CD4-positive, alpha-beta T cell (primary cell): ENCODE measurements at places on chromosomes 2 and 18.

GRCh38 chr2:216711348-216711747 lies 16.0 kb upstream of the IGFBP5 start:
- no peak for DNase-seq

- no peak for DNase-seq
Observed at GRCh38 chr2:5748946-5749345, 56.8 kb downstream of the SOX11 start.

DNA sequence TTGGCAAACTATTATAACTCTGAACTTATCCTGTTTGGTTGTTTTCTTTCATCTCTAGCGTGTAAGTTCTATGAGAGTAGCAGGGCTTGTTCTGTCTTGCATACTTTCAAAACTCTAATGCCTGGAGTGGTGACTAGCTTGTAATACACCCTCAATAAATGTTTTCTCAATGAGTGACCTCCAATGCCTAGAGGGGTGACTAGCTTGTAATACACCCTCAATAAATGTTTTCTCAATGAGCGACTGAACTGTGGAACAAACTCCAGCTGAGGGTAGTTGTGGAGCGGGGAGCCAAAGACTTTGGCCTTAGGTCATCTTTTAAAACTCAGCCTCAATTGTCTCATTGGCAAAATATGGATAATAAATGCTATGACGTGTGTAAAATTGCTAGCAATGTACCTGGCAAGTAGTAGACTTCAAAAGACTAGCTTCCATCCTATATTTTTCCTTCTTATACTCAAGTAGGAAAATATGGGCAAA lies 1.8 kb downstream of the GPD2 start:
- DNase-seq: no peak

GRCh38 chr2:72883356-72883962 lies 3.7 kb upstream of the SPR start:
- DNase-seq: no peak

DNA sequence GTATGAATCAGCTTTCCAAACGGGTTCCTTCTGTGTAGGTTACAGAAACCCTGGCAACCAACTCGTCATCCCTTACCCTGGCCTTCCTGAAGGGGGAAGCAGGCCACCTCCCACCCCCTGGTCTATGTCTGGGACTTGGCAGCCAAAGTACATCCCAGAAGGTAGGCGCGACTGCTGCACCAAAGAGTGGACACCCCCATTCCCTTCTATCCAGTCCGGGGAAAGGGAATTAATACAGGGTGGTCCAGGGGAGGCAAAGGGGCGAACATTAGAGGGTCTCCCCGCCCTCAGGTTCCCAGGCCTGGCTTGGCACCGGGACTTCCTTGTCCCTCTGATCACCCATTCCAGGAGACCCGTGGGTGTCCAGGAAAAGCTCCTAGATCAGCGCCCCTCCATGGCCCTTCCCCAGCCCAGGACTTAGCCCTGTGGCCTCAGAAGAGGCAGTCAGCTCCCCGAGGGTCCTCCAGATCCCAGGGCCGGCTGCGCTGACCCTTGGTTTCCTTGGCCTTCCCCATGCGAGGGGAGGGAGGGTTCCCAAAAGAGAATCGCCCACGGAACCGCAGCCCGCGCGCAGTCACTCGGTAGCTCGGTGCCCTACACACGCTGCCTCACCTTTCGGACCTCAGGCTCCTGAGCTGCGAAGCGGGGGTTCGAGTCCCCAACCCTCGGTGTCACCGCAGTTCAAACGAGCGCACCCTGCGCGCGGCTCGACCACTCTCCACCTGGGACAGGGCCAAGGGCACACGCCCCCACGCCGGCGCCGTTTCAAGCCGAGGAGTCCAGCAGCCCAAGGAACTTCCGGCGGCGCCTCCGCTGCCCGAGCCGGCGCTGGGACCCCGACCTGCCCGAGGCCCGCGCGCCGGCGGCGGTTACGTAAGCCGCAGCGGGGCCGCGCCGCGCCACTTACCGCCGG lies at the start of gene PER2:
PER2 (minus strand) TSS at position 874 of the 913 bp plus-strand sequence. CDS start 10,674 bp downstream, outside the sequence.
- DNase-seq: peak; percentile 70

GRCh38 chr2:42924418-42924886 lies 132.1 kb upstream of the HAAO start:
- DNase-seq: no peak

GRCh38 chr2:123993728-123994323 lies 31.3 kb upstream of the CNTNAP5 start:
- DNase-seq: no peak
